Endothelial cell of umbilical vein (primary cell): ENCODE measurements at places on chromosomes 16 and 17.

GRCh38 chr17:33523577-33523981 lies 230.5 kb upstream of the ASIC2 start:
- DNase-seq = no peak

DNA sequence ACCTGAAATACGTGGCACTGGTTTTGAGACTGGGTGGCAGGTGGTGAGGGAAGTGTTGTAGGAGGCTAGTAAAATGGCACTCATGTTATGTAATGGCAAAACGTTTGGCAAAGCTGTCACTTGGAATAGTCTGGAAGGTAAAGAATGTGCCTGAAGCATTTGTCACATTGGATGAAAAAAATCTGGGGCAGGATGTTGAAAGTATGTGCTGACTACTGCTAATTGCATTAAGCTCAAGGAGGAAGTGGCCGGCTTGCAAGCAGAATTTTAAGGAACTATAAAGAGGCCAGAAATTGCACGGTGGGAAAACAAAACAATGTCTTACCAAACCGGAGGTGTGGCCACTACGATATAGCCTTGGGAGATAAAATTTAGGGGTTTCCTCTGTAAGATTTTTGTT lies 26.6 kb upstream of the NLRP1 start:
- DNase-seq = no peak

DNA sequence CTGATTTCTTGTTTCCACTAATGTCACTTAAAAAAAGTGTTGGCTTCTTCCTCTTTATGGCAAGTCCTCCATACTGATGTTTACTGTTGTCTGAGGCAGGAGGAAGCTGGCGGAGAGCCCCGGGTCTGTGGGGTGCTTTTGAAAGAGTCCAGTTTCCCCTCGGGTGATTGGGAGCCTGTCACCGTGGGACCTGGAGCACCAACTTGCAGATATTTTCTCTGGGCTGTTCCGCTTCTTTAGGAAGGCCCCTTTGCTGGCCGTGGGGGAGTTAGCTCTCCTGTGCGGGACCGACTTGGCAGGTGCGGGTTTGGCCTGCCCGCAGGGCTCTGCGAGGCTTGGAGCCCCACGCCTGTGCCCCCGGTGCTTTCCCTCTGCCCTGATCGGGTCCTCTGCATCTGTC lies 3.1 kb downstream of the BANP start:
- no peak for DNase-seq

- no peak for DNase-seq
Observed at GRCh38 chr17:2070241-2071023, 15.5 kb downstream of the HIC1 start.

DNA sequence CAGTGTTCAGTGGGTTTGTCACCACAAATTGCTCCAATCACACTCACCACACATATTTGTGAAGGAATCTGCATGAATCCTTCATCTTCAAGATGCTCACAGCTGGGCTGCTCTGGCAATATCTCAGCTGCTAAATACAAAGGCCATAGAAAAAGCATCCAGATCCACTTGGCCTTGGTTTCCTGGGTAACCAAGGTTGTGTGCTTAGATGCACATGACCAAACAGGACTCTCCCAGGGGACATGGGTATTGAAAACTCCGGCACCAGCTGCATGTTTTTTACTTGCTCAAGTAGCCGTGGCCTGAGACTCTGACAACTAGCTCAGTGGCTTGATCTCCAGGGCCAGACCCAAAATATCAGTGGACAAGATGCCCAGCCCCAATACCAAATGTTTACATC lies 131.3 kb downstream of the CBLN1 start:
- DNase-seq = no peak

DNA sequence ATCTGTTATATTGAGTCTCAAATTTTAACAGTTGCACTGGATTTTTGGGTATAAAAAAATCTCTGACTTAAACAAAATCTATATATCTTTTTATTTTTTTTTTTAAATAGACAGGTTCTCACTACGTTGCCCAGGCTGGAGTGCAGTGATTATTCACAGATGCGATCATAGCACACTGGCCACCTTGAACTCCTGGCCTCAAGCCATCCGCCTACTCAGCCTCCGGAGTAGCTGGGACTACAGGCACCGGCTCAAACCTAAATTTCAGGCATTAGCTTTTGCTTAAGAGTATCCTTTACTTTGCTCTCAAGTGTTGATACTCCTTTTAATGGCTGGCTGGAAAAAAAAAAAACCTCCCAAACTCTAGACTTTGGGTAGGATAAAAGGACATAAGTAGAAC lies 61.6 kb downstream of the RPGRIP1L start:
- DNase-seq = no peak

DNA sequence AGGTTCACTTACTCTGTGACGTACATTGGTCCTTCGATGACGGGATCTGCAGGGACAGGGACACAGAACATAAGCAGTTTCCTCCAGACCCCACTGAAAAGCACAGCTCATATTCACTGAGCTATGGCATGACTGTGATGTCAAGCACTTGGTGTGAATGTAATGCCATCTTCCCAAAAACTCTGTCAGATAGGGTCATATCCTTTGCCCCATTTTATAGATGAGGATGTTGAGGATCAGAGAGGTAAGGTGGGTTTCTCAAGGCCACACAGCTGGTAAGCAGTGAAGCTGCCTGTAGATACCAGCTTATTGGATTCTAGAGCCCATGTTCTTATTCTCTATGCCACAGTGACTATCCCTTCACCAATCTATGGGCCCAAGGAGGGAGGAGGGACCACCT lies 2.5 kb downstream of the ERN2 start:
- no peak for DNase-seq

DNA sequence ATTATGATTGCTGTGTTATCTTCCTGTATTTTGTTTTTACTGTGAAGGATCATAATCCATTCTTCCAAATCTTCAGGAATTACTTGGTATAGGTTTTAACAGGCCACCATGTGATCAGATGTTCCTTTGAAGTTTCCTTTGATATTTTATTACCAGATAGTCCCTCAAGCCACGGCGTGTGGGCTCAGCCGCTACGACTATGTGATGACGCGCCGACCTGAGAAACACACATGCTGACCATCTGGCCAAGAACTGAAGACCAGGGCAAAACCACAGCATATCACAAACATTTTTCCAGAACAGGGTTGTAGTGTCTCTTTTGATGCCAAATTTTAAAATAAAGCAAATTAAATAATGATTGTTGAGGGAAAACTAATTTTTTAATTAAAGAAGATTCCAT lies 47.3 kb downstream of the ZCCHC14 start:
- DNase-seq = no peak

DNA sequence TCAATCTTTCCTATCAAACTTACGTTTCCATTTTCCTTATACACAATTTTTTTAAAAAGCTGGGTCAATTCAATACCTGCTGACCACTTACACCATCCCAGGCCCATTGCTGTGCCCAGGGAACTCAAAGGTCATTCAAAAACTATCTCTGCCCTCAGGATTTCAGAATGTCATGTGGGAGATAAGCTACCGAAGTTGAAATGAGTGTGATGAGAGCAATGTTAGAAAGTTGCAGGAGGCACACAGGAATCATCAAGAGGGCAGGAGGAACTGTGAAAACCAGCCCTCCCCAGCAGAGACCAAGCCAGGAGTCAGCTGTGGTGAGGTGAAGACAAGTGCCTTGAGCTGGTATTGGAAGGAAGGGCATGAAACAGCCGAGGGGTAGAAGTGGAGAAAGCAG lies 195.9 kb downstream of the HS3ST3A1 start:
- DNase-seq = no peak
